Omental fat pad (tissue), 4 donors: ENCODE measurements at places on chromosomes 13 and 19. TPM values are rescaled to one million over a fixed set of nuclear protein-coding genes. Genes with fewer than 3 reads are reported as not detected.

- no peak for DNase-seq
Measured at GRCh38 chr13:31011901-31012654, 79.6 kb downstream of the TEX26 start.

DNA sequence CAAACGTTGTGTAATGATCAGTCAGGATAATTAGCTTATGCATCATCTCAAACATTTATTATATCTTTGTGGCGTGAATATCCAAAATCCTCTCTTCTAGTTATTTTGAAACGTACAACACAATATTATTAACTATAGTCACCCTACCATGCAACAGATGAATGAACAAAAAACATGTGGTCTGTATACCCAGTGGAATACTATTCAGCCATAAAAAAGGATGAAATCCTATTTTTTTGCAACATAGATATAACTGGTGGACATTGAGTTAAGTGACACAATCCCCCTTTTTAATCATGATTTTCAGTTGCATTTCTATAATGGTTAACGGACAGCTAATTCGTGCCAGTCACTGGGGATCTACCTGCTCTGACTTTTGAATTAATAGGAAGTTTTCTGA, 145.6 kb downstream of the SOX1 start:
- no peak for DNase-seq

GRCh38 chr13:24269821-24270220, 39.6 kb upstream of the C1QTNF9 start:
- no peak for DNase-seq

- no peak for DNase-seq
Measured at GRCh38 chr13:19713186-19713965, 69.4 kb downstream of the PSPC1 start.

GRCh38 chr19:34838248-34838647, 65.2 kb upstream of the ZNF599 start:
- DNase-seq = no peak

- DNase-seq = no peak
Measured at GRCh38 chr19:31991984-31992655, 353.3 kb upstream of the ZNF507 start.

DNA sequence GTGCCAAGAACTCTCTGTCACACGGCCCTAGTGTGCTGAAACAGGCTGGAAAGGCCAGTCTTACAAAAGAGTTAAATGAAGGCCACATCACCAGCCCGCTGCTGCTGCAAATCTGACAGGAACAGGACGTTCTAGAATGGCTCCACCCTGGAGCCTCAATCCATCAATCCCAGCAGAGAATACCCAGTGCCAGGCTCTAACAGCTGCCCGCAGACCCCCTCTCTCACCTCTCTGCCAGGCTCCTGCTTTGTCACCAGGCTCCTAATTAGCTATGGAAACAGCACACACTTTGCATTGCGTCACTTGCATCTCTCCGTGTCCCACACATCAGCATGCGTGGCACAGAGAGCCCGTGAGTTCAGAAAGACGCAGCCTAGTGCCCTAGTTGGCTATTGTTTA, 314.1 kb downstream of the FOXO1 start:
- DNase-seq = no peak

- no peak for DNase-seq
Measured at GRCh38 chr13:101415358-101416174, 742 bp downstream of the NALCN start.

DNA sequence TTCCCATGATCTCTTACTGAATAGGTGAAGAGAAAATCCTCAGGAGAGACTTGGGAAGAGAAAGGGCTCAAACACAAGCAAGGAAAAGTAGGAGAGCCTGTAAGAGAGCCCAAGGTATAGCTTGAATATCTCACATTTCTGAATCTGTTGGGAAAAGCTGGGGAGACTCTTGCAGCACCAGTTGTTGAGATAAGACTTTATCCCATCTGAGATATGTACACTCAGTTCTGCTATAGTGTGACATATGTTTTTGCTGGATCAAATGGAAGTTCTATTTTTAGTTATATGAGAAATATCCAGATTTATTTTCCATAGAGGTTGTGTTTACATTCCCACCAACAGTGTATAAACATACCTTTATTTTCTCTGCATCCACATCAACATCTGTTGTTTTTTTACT, 246.1 kb downstream of the NDFIP2 start:
- no peak for DNase-seq

GRCh38 chr19:51511353-51511752, 9.8 kb upstream of the SIGLEC12 start:
- DNase-seq = no peak

- DNase-seq = no peak
Measured at GRCh38 chr19:45922281-45922680, 7.7 kb upstream of the NANOS2 start.

- no peak for DNase-seq
Measured at GRCh38 chr19:34480971-34481841, at the start of gene WTIP. Gene WTIP, plus strand, starts transcription at chr19:34481758. Its CDS starts 217 bp downstream, at chr19:34481975.

- DNase-seq = no peak
Measured at GRCh38 chr13:110610955-110611595, 4.3 kb upstream of the NAXD start.

DNA sequence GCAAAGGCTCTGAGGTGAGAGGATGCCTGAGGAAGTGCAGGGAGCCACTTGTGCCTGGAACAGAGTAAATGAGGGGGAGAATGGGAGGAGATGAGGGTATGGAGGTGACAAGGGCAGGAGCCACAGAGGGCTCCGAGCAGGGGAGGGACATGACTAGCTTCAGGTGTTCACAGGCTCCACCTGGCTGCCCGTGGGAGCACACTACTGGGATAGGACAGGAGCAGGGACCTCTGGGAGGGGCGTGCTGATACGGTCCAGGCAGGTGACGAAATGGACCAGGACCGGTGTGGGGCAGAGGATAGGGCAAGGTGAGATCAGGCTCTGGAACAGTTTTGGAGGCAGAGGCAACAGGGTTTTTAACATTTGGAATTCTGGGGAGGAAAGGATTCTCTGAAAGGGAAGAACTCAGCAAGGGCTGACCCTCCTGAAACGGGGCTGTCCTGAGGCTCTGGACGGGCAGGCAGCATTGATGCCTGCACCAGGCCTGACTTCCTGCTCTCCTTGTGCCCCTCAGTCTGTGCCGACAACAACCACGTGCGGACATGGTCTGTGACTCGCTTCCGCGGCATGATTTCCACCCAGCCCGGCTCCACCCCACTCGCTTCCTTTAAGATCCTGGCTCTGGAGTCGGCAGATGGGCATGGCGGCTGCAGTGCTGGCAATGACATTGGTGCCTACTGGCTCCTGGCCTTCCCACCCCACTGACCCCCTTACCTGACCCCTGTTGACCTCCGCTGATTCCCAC, 11.6 kb downstream of the SHKBP1 start:
- no peak for DNase-seq

DNA sequence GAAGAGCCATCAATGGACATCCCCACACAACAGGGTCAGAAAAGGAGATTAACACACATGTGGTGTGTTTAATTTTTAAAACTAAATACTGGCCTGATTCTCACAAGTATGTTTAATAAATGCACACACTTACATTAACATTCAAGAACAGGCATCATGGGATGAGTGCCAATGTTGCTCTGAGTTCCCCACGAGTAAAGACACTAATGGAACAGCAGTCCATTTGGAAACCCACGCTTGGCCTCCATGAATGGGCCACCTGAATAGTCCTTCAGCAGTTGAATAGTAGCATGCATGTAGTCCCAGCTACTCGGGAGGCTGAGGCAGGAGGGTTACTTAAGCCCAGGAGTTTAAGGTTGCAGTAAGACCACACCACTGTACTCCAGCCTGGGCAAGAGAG, 195.2 kb upstream of the IPO5 start:
- no peak for DNase-seq

- DNase-seq = no peak
Measured at GRCh38 chr13:31046711-31047279, 114.3 kb downstream of the TEX26 start.

GRCh38 chr19:56619121-56619520, 23.8 kb upstream of the SMIM17 start:
- DNase-seq = no peak

DNA sequence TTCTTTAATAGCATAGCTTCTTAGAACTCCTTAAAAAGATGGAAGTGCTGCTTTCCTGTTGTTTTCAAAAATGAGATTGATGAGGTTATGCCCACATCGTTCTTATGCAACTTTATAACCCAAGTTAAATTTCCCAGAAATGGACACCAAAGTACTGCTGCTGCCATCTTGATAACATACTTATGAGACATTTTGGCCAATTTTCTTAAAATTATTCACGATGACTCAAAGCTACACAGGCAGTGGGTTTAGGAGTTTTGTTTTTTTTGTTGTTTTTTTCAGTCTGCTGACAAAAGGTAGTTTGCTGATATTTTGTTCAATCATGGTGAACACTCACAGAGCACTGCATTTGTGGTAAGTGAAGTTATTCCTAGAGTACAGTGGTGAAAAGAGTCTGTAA, 54.9 kb upstream of the RFC3 start:
- DNase-seq = no peak

The CYP2S1 gene
- 6.5 TPM for total RNA-seq

The PEG3 gene
- total RNA-seq = 8.8 TPM

The SIGLECL1 gene
- total RNA-seq = not detected

The ZNF442 gene
- total RNA-seq = 3.2 TPM

The ZNF865 gene
- 3.7 TPM for total RNA-seq

The CDX2 gene
- not detected for total RNA-seq

The GJB6 gene
- total RNA-seq = not detected

The TTYH1 gene
- 0.28 TPM for total RNA-seq

The ZNF626 gene
- total RNA-seq = 15.7 TPM

The ZNF415 gene
- 12.6 TPM for total RNA-seq

The CGB3 gene
- not detected for total RNA-seq
